ENCODE measurements at places on chromosomes 3 and 15.

DNA sequence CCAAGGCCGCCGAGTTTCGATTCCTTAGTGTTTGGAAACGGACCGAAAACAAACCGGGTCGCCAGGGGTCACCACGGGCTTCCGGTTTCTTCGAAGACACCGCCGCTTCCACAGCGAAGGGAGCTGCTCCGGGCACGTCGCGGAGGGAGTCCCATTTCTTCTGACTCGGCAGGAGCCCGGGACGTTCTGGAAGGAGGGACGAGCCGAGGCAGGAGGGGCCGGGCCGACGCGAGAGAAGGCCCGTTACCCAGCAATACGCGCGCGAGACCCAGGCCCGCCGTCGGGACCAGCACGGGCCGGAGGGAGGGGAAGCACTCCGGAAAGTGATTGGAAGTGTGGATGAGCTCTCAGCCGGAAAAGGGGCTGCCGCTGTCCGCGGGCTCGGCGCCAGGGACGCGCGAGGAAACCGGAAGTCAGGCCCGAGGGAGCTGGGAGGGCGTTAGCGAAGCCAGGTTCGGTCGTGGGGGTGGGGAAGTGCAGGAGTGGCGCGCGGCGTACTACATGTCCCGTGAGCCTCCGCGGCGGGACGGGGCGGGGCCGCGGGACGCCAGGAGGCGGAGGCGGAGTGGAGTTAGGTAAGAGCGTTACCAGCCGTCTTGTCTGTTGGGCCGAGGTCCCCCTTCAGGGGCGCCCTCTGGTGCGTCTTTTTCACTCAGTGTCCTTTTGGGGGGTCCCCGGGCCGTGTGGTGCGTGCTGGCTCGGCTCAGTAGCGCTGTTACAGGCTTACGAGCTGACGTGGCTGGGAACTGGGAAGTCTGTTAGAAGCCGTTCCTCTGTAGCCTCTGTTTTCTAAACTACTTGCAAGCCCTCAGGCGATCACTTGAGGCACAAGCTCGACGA lies at the start of the genes AZI2 and ZCWPW2:
Gene AZI2, minus strand, starts transcription at position 196 of the 840 bp plus-strand sequence. CDS start 8,207 bp downstream, outside the sequence.
Gene ZCWPW2, plus strand, starts transcription at position 93 of the 840 bp plus-strand sequence. CDS start 64,348 bp downstream, outside the sequence.
- DNase-seq = peak; percentile 95

GRCh38 chr15:91192690-91193377 lies 92.8 kb downstream of the SV2B start:
- DNase-seq = no peak

GRCh38 chr15:80916056-80916455 lies 73.6 kb downstream of the MESD start:
- no peak for DNase-seq

- DNase-seq = no peak
These were observed 265.4 kb upstream of the KCNMB2 start for GRCh38 chr3:178270838-178271237.

- DNase-seq = no peak
These were observed 12.8 kb downstream of the TM4SF1 start for GRCh38 chr3:149364624-149365023.

- DNase-seq = no peak
These were observed 8.1 kb downstream of the AGBL1 start for GRCh38 chr15:86087808-86088207.

GRCh38 chr3:186099178-186099577 lies 9.7 kb downstream of the ETV5 start:
- DNase-seq = no peak

DNA sequence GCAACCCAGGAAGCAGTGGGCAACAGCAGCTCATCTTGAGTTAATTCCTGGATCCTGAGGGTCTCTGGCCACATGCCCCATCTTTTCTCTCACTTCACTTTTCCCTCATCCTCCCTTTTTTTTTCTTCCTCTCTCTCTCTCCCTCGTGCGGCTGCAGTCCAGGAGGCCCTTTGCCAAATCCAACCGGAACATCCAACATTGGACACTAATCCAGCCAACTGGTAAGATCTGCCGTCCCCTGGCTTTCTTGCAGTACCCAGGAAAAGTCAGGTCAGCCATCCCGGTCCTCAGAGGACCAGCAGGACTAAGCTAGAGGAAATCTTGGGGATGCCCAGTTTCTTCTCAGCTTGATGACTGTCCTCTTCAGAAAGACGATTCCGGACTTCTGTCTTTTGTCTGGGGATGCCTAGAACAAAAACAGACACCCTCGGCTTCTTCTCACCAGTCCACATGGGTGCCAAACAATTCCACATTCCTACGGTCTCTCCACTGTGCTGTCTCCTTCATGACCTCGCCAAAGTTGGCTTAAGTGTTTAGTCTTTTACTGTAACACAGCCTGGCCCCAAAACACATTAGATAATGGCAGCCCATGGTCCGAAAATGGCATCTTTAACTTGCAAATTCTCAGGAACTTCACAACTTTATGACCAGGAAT lies 115.6 kb downstream of the GSK3B start:
- DNase-seq = no peak

DNA sequence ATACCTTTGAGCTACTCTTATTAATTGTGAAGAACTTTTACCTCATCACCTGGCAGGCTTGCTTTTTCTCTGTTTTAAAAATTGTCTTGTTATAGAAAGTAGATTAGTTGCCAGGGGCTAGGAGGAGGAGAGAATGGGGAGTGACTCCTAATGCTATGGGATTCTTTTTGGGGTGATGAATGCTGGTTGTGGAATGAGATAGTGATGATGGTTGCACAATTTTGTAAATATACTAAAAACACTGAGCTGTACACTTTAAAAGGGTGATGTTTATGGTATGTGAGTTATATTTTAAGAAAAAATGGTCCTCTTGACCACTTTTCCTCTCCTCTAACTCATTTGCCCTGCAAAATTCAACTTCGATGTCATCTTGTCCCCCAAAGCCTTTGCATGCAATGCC lies 31.8 kb upstream of the LRIG1 start:
- DNase-seq = no peak

DNA sequence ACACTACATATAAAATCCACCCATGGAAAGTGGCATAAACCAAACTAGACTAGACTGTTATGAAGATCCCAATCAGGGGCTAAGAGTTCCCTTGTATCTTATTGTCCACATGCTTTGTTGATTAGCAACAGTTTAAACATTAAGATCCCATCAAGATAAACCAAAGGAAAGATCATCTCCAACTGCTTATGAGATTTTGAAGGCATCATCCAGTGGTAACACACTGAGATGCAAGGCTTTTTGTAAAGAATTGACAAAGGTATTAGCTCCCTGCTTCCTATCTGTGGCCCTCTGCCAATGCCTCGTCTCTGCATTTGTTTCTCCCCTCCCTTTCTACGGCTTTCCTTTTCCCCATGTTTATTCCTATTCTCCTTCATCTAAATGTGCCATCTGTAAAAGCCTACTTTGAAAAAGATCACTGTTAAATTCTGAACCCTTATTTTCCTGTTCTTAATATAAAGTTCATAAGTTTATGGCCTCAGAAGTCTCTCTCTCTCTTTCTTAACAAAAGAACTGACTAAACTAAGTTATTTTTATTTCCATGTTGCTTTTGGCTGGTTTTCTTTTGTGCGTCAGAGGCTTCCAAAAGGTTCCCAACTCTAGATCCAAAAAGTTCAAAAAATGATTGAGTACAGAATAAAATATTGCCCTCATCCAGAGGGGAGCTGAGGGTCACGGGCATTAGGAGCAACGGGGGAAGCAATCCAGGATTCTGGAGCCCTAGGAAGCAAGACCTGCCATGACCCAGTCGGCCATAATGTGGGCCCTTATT lies 5.5 kb downstream of the PLD1 start:
- no peak for DNase-seq

- DNase-seq = no peak
These were observed 413.5 kb downstream of the MECOM start for GRCh38 chr3:169250000-169250399.

GRCh38 chr15:40277471-40277870 lies 5.4 kb downstream of the ANKRD63 start:
- DNase-seq = no peak

DNA sequence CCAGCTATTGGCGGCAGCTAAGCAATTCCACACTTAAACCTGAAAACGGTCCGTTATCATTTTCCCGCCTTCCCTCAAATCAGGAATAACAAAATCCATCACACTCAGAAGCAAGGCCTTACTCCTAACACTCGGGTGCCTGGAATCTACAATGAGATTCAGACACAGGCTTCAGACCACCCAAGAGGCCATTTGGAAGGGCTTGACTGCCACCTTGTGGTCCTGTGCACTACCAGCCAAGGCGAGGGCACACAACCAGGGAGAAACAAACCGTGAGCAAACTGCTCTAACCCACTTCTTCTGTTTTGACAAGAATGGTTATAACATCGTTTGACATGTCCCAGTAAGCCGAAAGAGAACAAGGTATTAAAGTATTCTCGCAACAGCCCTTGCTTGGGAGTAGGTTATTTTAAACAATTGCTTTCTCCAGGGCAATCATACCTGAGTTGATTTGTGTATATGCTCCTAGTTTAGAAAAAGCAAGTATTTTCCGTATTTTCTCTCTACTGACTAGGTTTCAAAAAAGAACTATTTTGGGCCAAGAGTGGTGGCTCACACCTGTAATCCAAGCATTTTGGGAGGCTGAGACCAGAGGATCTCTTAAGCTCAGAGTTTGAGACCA lies 40.1 kb upstream of the TAFA4 start:
- DNase-seq = peak; percentile 83

DNA sequence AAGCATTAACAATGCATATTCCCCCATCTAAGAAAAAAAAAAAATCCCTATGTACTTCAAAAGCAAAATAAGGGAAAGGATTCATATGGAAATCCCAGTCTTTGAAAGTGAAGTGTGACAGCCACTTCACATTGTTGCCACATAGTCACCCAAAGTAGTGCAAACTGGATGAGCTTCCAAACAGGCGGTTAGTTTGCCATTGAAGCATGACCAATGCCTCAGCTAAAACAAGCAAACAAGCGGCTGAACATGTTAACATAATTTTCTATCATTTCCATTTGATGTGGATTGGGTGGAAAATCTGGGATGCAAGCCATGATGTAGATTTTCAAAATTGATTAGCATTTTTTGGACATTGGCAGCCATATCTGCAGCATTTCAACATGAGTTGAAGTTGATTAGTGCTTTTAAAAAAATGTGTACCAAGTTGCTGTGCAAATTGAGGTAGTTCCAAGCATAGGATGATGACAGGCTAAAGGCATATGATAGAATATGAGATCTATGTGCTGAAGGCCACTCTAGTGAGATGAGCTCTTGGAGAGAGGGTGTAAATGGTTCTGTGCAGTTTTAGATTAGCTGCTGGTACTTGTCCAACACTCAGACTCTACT lies 405.2 kb downstream of the NR2F2 start:
- no peak for DNase-seq

GRCh38 chr15:62622775-62623174 lies 419.8 kb upstream of the TPM1 start:
- DNase-seq = no peak

- no peak for DNase-seq
These were observed 6.3 kb downstream of the DUOXA1 start for GRCh38 chr15:45123397-45123796.

GRCh38 chr15:47741907-47742306 lies 24.6 kb downstream of the SEMA6D start:
- DNase-seq = no peak

DNA sequence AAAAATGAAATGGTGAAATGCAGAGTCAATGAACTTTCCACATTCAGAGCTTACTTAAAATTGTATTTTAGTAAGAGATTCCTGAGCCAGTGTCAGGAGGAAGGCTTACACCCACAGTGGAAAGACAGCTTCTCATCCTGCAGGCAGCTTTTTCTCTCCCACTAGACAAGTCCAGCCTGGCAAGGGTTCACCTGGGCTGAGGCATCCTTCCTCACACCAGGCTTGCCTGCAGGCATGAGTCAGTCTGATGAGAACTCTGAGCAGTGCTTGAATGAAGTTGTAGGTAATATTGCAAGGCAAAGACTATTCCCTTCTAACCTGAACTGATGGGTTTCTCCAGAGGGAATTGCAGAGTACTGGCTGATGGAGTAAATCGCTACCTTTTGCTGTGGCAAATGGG lies 3.1 kb downstream of the CCR4 start:
- DNase-seq = no peak

DNA sequence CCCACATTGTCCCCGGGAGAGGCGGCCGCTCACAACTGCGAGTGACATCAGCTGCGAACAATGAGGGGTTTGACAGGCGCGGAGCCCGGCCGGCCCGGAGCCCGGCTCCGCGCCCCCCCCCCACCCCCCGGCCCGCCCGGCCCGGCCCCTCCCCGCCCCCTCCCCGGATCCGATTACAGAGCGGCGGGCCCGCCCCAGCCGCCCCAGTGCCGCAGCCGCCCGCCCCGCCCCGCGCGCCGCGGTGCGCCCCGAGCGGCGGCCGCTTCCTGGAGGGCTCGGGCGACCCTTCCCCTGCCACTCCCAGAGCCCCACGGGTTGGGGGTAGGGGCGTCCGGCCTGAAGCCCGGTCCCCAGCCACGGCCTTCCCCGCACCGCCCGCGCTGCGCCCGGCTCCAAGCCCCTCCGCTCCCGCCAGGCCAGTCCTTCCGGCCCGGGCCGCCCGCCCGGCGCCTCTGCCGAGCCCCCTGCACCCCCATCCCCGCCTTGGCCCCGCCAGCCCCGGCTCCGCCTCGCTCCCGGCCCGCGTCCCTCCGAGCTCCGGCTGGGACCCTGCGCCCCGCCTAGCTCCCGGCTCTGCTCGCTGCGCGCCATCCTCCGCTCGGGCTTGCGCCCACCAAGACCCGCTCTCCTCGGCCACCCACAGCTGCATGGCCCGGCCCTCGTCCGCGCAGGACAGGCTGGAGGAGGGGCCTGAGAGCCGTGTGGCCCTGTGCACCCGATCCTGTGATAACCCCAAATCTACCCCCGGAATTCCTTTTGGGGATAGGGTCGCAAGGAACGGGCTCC lies at the start of gene PCBP4:
Gene PCBP4, minus strand, starts transcription at position 71 of the 786 bp plus-strand sequence. CDS start 6,214 bp downstream, outside the sequence.
- peak; percentile 72 for DNase-seq

GRCh38 chr3:109874896-109875708 lies 537.8 kb upstream of the DPPA4 start:
- no peak for DNase-seq

DNA sequence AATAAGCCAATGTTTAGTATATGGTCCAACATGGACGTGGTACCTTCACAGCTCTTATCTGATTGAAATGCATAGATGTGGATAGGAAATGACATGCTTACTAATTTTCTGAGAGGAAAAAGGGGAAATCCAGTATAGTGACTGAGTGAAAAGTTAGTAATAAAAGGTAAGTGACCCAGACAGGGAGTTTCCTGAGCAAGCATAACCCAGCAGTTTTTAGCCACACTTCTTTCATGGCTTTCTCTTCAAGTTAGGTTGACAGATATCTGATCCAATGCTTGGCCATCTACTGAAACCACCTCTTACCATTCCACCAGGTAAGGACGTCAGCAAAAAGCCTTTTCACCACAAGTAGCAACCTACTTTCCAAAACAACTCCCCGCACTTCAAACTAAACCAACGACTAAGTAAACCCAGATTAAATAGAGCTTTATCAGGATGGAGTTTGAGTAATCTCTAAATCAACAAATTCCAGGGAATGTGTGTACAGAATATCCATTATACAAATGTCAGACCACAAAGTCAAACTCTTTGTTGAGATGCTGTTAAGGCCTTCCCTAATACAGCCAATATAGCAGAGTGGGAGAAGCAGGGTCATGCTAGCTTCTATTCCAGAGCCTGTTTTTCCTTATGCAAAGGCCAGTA lies 329.7 kb downstream of the RORA start:
- DNase-seq = no peak

- peak; percentile 15 for DNase-seq
These were observed 50.5 kb upstream of the SEC22A start for GRCh38 chr3:123151251-123151705.

Measured in H9 (cell line).